NCI-H2081 (cell line): ENCODE measurements at places on chromosomes 2 and 18.
A peak's percentile ranks its signal among the peaks of the same experiment; 100 is the strongest.

GRCh38 chr2:128794285-128794684, 475.6 kb upstream of the HS6ST1 start:
- no peak for DNase-seq

DNA sequence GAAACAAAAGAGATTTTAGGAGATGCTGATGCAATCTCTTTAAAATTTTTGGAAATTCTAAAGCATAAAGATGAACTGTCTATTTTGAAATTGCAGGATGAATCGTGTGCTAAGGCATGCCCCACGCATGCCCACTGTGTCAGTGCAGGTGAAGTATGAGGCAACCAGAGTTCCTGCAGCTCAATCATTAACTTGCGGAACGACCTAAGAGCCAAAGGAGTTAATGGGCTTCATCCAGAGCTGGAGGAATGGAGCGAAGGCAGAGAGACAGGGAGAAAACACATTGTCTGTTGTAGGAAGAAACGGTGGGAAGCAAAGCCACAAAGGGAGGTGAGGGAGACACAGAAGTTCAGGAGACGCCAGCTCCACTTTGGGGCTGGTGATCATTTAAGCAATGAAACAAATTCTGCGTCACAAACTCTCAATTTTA, 265.2 kb downstream of the CCDC85A start:
- DNase-seq: no peak

GRCh38 chr2:240247241-240247867, 106.9 kb upstream of the OTOS start:
- DNase-seq: no peak

GRCh38 chr18:8771930-8772329, 66.6 kb downstream of the MTCL1 start:
- DNase-seq: peak; percentile 29

DNA sequence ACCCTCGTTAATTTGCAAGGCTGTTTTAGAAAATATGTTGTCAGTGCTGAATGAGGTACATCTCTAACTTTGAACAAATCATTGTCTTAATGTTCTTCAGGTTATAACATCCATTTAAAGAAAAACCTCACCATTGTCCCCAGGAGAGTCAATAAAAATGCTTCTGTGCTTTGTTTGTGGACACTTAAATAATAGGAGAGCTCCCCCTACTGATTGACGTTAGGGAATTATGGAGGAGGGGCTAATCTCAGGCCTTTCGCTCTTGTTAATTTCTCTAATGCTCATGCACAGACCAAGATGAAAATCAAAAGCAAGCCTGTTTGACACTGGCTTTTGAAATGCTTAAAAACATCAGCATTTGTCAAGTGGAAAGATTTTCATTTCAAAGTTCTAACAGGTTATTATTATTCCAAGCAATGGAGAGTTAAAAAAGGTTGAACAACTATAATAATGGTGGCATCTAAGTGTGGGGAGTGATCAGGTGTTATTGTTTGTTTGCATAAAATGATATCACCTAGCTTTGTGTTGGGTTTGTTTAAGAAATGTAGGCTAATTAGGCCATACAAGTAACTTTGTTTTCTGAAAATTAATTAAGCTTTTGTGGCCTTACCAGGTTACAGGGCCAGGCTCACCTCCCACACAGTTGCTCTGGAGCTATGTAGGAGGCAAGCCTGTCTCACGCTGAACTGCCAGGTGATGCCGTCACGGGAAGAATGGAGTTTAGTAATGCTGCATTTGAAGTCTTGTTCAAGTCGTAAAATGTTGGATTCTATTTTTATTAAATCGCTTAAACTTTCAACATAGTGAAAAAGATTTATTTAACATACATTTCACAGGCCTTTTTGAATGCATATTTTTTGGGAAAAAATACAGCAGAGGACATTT, 51.7 kb upstream of the SMIM21 start:
- DNase-seq: peak; percentile 81

GRCh38 chr2:239220341-239220740, 180.5 kb downstream of the HDAC4 start:
- DNase-seq: no peak

DNA sequence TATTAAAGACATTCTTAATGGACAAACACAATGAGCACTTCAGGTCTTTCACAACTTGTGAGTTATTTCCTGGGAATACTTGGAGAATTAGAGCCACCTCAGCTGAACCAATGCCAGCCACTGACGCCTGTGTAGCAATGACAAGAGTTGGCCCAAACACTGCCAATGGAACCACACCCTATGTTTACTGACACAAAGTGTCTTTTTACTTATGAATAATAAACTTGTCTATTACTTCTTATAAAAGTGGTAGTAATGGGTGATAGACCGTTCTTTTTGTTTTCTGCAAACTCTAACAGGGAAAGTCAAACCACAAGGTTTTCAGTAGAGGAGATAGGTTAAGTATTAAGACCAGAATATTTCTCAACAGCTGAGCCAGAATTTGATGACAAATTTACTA, 12.5 kb upstream of the CHAC2 start:
- DNase-seq: no peak

DNA sequence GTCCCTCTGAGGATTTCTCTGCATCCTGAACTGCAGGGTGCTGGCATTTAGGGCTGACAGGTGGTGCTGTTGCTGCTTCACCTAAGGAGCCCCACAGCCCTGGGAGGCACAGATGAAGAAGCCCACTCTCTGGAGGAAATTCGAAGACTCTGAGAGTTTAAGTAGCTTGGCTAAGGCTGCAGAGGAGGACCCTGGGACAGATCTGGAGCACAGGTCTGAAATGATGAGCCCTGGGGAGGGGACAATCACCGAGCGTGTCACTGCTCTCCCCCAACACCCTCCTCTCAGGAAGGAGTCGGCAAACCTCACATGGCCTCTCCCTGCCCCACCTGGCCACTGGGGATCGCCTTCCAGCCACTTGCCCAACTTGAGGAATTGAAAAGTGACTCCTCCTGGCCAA, 18.6 kb downstream of the CYP27C1 start:
- no peak for DNase-seq

DNA sequence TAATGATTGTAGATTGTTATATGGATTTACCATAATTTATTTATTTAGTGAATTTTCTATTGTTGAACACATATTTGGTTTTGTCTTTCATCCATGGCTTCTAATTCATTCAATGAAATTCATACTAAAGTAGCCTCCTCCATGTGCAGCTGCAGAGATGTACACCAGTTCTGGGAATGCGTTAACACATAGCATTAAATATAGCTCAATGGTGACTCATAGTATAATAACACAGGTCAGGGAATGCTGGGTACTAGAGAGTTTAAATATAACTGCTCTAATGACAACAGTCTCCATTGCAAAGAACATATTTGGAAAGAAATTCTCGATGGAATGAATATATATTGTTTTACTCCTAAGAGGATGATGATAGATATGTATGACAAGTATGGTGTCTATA, 1190.2 kb upstream of the NRXN1 start:
- peak; percentile 15 for DNase-seq

- peak; percentile 78 for DNase-seq
These were observed at the start of gene HOXD13 for GRCh38 chr2:176092270-176093144. Gene HOXD13, plus strand, starts transcription at chr2:176092721. Its CDS starts 170 bp downstream, at chr2:176092891.

DNA sequence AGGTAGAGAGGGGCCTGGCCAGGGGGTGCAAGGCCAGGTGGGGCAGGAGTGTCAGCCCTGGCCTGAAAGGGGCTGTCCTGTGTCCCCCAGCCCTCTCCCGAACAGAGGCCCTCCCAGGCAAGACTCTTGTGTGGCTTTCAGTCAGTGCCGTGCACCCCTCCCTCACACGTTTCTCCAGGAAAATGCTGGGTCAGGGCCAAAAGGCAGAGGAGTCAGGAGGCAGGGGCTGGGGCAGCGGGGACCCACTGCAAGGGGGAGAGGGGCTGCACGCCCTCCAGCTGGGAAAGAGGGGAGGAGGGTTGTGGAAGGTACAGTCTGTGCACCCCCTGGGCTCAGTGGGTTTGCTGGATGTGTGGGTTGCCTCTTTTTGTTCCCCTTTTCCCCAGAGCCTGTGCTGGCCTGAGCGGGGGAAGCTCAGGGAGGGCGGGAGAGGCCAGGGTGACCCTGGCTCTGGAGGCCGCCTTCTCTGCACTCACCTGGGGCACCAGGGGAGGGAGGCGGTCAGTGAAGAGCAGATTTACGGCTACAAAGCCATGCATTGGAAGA, 4.1 kb downstream of the KCNF1 start:
- DNase-seq: no peak

GRCh38 chr2:173654161-173654895, 299.7 kb downstream of the CDCA7 start:
- DNase-seq: no peak

DNA sequence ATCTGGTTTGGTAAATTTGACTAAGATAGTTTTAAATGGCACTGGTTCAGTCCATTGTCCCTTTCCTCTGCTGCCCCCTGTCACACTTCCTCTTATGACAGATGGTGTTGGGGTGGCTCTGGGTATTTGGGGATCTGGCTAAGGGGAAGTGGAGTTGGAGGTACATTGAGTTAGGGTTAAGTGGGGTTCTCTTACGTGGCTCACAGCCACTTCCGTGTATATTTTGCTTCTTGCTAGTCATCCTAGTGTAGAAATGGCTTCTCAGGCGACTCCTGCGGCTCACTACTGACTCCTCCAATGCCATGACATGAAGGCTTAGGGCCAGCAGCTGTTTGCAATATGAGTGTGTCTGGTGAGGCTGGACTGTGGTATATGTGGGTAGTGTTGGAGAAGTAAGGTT, 187.0 kb downstream of the HAUS1 start:
- DNase-seq: no peak

DNA sequence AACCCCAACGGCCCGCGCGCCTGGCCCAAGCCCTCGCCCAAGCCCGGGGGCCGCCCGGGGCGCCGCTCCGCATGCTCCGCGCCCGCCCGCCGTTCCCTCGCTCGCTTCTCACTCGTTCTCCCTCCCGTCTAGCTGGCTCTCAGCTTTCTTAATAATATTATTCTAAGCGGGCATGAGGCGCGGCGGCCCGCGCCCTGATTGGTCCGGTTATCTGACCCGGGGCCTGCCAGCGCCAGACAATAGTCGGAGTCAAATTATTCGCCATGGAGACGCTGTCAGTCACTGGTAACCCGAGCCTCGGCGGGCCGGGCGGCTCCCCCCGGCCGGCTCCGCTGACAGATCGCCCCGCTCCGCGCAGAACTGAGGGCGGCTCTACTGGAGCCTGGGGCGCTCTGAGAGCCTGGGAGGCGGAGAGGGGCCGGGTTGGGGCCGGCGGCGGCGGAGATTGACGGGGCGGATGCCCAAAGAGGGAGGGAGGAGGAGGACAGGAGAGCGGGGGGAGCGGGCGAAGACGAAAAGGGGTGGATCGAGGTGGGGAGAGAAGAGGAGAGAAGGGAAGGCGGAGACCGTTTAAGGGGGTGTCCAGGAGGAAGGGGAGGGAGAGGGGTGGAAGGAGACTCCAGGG, at the start of gene SIX2:
Gene SIX2 (minus strand): TSS at position 150 of the 625 bp plus-strand sequence. CDS start 342 bp downstream, outside the sequence.
- DNase-seq: peak; percentile 98

GRCh38 chr2:1817256-1818051, 73.1 kb upstream of the PXDN start:
- DNase-seq: peak; percentile 54

- no peak for DNase-seq
These were observed 815 bp downstream of the GPBAR1 start for GRCh38 chr2:218261423-218262236.

DNA sequence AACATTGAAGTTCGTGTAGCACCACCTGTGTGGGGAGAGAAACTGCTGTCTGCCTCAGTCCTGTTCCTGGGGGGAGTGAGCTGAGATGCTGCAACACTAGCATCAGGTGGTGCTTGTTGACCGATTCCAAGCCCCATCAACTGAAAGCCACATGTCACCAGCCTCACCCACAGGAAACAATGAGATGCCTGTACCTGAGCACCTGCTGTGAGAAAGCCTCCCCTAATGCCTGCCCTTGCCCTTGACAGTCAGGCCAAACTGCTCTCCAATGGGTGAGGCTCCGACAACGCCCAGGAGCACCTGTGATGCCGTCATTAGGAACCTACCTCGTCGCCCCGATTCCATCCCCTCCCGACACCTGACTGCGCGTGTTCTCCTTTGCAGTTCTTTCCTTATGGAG, 104.6 kb downstream of the SMC6 start:
- DNase-seq: no peak

DNA sequence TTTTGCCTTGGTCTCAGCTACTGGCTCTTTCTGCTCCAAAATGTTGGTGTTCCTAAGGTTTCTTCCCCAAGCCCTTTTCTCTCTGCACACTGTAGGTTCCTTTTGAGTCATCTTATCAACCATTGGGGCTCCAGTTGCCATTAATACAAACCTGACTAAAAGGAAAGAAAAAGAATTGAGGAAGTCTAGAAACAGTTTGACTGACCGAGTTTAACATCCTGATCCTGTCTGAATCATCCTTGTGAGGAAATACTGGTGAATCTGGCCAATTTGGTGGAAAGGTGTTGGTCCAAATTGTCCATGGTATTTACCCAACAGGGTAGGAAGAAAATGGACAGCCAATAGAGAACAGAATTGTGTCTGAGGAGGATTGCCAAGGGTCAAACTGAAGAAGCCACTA, 38.3 kb downstream of the CRYGD start:
- no peak for DNase-seq

GRCh38 chr18:44149706-44150105, 531.0 kb upstream of the SETBP1 start:
- no peak for DNase-seq
